ENCODE measurements at places on chromosomes 5 and 9.

GRCh38 chr5:110751902-110752762, 13.3 kb downstream of the SLC25A46 start:
- no peak for DNase-seq

DNA sequence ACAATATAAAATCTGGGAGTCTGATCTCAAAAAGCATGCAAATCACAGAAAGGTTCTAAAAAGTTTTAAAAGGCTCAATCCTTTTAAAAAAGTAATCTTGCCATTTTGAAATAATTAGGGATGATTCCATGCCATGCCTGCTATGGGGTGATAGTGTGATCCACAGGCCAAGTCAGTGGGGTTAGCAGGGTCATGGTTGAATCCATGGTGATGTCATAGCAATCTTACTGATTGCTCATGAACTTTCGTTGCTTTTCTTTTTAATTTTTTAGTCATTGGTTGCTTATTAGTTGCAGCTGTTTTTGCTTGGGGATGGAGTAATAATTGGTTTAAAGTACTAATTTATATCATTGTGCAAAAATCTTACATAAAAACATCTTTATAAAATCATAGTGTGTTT, 485.0 kb downstream of the ENC1 start:
- no peak for DNase-seq

GRCh38 chr5:27392716-27393115, 354.3 kb upstream of the CDH9 start:
- DNase-seq = no peak

DNA sequence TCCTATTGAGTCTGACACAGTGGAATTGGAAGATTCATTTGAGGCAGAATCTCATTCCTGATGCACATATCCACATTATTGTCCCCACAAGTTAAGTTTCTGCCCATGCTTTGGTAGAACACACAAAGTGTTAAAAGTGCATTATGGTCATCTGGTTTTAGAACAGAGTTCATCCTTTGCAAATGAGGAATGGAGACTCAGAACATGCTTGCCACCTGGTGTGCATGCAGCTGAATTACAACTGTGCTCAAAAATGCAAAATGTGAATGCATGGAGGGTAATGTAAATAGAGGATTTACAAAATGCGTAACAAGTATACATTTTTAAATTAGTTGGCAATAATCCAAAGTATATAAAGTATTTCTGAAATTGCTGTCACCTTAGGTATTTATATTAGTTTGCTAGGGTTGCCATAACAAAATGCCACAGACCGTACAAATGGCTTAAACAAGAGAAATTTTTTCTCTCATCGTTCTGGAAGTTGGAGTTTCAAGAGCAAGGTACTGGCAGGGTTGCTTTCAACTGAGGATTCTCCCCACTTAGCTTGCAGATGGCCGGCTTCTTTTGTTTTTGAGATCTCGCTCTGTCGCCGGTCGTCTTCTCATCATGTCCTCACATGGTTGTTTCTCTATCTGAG, 671.1 kb downstream of the TAF11L14 start:
- DNase-seq = no peak

GRCh38 chr5:142981475-142981874, 211.3 kb downstream of the ARHGAP26 start:
- no peak for DNase-seq

DNA sequence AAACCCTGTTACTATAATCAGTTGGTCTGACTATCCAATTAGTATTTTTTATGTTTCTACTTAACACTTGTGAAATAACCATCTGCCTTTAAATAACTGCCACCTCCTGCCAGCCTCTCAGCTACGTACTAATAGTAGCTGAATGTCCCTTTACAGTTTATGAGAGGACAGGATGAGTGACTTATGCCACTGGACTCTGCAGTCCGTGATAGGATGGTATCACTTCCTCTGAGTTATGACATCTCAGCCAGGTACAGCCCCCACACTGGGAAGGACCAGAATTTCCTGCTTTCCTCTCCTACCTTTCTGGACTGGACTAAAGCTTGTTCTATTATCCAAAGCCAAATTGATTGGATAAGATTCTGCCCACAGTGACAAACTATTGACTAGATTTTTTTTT, 102.9 kb downstream of the ZFAND5 start:
- no peak for DNase-seq

- DNase-seq = no peak
Measured at GRCh38 chr5:170503990-170504596, at the start of gene KCNIP1. TSS of gene KCNIP1 (plus strand) at chr5:170504020.

GRCh38 chr9:104082168-104082567, 11.9 kb upstream of the SMC2 start:
- DNase-seq = no peak

DNA sequence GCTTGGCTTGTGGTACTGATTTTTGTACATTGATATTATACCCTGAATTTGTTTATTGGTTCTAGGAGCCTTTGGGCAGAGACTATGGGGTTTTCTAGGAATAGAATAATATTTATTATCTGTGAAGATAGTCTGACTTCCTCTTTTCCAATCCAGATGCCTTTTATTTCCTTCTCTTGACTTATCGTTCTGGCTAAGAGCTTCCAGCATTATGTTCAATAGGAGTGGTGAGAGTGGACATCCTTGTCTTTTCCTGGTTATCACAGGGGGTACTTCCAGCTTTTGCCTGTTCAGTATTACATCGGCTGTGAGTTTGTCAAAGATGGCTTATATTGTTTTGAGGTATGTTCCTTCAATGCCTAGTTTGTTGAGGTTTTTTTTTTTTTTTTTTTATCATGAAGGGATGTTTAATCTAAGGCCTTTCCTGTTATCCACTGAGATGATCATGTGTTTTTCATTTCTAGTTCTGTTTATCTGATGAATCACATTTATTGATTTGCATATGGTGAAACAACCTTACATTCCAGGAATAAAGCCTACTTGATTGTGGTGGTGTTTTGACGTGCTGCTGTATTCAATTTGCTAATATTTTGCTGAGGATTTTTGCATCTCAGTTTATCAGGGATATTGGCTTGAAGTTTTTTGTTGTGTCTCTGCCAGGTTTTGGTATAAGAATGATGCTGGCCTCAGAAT, 77.5 kb downstream of the CERT1 start:
- DNase-seq = no peak

DNA sequence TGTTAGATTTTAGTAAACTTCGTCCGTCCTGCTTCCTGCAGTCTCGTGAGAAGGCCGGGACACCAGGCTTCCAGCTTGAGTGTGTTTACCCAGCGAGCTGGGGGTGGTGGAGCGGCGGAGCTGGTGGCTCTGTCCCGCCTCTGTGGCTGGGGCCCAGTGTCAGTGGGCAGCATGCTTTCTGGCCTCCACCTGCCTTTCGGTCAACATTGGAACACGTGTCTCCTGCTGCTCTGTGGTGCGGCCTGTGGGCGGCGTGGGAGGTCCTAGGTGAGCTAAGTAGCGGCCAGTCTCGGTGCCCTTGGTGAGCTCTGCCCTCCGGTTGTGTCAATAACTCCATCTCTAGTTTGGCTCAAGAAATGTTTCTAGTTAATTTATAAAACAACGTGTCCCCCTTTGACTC, 125.9 kb downstream of the GADD45G start:
- no peak for DNase-seq

DNA sequence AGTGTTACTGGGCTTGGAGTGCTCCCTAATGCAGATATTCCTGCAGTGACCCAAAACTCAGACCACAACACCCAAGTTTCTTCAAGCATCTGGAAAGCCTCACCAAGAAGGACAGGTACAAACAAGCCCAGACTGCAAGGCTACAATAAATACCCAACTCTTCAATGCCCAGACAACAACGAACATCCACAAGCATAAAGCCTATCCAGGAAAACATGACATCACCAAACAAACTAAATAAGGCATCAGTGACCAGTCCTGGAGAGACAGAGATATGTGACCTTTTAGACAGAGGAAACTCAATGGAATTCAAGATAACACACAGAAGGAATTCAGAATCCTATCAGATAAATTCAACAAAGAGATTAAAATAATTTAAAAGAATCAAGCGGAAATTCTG, 605.6 kb downstream of the PDE4D start:
- no peak for DNase-seq

DNA sequence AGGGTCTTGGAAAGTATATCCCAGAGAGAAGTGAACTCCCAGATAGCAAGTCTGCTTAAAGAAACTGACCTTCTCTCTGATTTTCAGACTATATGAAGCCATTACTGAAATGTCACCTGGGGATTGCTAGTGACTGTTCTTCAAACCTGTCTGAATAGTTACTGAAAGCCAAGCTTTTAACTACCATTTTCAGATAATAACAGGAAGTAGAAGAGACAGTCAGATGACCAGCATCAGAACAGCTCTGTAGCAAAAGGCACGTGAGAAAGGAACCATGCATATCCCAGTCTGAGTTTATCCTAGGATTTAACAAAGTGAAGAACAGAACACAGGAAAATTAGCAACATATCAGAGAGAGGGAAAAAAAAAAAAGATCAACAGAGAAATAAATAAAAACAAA, 74.9 kb upstream of the SELENOP start:
- DNase-seq = no peak

- DNase-seq = no peak
Measured at GRCh38 chr5:31614151-31615020, 24.5 kb upstream of the PDZD2 start.

Data from stimulated activated CD4-positive, alpha-beta T cell treated with anti-CD3 and anti-CD28 coated beads, TNF-alpha, amount 100 ng/mL, for 24 hours (primary cell).